ENCODE measurements at places on chromosomes 1 and 21.

- no peak for DNase-seq
Measured at GRCh38 chr1:25653558-25653957, 37.0 kb downstream of the MAN1C1 start.

GRCh38 chr21:15354516-15354915 is 289.7 kb upstream of the NRIP1 start:
- no peak for DNase-seq

GRCh38 chr1:160607011-160607671 is 27.8 kb upstream of the CD84 start:
- peak; percentile 87 for DNase-seq

DNA sequence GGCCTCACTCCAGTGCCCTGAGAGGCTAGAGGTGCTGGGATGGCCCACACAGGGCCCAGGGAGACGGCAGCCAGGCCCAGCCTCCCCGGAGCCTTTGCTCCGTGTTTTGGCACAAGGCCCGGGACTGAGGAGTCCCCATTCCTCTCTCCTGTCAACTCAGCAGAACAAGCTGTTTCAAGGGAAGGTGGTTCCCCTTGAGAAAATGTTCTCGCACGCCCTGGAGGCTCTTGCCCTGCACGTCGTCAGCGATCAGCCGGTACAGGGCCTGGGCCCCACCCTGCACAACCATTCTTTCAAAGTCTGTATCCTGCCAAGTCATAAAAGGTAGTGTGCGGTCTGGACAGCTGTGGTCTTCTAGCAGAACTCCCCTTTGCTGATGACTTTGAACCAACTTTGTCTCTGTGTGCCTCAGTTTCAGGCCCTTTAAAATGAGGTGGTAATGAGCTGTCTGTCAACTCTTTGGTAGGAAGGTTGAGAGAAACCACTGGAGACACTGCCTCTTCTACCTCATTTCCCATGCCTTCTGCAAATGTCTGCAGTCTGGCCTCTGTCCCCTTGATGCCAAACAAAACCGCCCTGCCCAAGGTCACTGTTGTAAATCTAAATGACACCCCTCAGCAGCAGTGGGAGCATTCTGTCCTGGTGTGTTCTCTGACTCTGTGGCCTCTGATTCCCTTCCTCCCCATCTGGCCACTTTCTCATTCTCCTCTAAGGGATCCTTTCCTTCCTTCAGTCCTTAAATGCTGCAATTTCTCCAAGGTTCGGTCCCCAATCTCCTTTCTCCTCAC is 138.6 kb upstream of the JUN start:
- no peak for DNase-seq

DNA sequence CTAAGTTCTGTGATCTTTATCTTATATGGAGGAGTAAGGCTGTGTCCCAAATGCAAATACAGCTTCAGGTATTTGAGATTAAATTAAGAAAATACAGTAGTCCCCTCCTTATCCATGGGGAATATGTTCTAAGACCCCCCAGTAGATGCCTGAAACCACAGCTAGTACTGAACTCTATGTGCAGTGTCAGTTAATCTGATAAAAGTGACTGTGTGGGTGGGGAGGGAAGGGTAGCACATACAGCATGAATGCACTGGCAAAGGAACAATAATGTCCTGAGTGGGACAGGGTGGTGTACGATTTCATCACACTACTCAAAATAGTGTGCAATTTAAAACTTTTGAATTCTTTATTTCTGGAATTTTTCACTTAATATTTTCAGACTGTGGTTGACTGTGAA is 83.1 kb downstream of the HS2ST1 start:
- no peak for DNase-seq

GRCh38 chr1:205699416-205699815 is 19.1 kb upstream of the SLC45A3 start:
- DNase-seq = no peak

DNA sequence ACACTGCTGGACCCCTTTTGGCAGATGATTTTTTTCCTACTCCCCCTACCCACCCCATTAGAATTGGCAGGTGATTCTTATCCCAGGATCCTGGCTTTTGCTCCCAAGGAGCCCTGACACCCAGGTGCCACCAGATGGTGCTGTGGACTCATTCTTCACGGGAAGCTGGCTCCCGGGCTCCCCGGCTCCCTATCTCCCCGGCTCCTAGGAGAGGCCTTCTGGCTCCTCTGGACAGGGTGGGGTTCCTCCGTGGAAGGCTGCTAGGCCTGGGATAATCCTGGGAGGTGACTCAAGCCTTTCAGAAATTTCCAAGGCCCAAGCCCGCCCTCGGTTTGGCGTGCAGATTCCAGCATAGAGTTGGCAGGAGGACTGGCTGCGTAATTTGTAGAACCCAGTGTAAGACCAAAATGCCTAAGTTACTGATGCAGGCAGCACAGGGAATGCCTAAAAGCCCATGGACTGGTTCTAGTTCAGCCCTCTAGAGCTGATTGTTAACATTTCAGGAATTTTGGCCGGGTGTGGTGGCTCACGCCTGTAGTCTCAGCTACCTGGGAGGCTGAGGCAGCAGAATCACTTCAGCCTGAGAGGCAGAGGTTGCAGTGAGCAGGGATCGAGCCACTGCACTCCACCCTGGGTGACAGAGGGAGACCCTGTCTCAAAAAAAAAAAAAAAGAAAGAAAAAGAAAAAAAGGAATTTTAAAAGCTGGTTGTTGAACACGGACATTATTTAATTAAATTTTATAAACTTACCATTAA is 6.8 kb upstream of the BSDC1 start:
- peak; percentile 50 for DNase-seq

- no peak for DNase-seq
Measured at GRCh38 chr1:58950897-58951296, 167.1 kb upstream of the JUN start.
